ENCODE measurements at places on chromosomes 1 and 21. TPM values are rescaled to one million over a fixed set of nuclear protein-coding genes. Genes with fewer than 3 reads are reported as not detected.

ACAP3 gene
- total RNA-seq, result 55.1 TPM

- H3K36me3 ChIP-seq, result no peaks in the 10 kb centered on the region
- no peak overlapping the region for H3K27ac ChIP-seq
- no peaks in the 10 kb centered on the region for H3K27me3 ChIP-seq
- H3K4me3 ChIP-seq, result no peak overlapping the region
These were observed 452.2 kb downstream of the LTN1 start for GRCh38 chr21:28540514-28540913.

GRCh38 chr1:150981177-150981804, 801 bp upstream of the ANXA9 start:
- H3K4me1 ChIP-seq, result peaks cover 27% of the 10 kb centered on the region
- no peak for DNase-seq
- H3K27me3 ChIP-seq, result no peaks in the 10 kb centered on the region
- no peak overlapping the region for H3K4me3 ChIP-seq
- H3K27ac ChIP-seq, result no peak overlapping the region

DNA sequence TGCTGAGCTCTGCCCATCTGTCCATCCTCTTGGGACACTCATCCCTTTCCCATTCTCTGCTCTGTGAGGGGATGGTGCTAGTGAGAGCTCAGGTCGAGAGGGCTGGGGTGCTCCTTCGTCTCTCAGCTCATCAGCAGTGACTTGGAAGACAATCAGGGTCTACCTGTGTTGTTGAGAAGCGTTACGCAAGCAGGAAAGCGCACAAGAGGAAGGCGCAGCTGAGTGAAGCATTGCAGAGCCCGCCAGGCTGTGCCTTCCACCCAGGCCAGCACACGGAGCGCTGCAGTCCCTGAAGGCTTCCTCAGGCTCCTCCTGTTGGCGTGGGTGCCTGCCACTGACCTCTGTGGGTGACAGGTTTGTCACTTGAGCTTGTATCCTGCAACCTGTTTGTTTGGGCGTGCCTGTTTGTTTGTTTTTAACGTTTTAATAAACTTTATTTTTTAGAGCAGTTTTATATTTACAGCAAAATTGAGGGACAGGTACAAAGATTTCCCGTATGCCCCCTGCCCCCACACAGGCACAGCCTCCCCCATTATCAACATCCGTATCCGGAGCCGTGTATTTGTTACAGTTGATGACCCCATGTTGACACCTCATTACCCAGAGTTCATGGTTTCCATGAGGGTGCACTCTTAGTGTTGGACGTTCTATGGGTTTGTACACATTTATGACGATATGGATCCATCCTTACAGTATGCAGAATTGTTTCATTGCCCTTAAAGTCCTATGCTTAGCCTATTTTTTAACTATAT, 36.7 kb downstream of the ADARB1 start:
- H3K27me3 ChIP-seq, result peaks cover 2% of the 10 kb centered on the region
- DNase-seq, result no peak
- H3K36me3 ChIP-seq, result peaks cover 5% of the 10 kb centered on the region
- H3K4me1 ChIP-seq, result peaks cover 66% of the 10 kb centered on the region
- no peak overlapping the region for H3K27ac ChIP-seq
- peak overlapping the region; percentile 56 for H3K4me3 ChIP-seq

OVAAL gene
- total RNA-seq, result not detected

CACNA1E gene
- not detected for total RNA-seq

GRCh38 chr1:233393084-233393840, 65.7 kb downstream of the MAP3K21 start:
- no peaks in the 10 kb centered on the region for H3K36me3 ChIP-seq
- no peak overlapping the region for H3K4me3 ChIP-seq
- DNase-seq, result no peak
- no peaks in the 10 kb centered on the region for H3K4me1 ChIP-seq

DNA sequence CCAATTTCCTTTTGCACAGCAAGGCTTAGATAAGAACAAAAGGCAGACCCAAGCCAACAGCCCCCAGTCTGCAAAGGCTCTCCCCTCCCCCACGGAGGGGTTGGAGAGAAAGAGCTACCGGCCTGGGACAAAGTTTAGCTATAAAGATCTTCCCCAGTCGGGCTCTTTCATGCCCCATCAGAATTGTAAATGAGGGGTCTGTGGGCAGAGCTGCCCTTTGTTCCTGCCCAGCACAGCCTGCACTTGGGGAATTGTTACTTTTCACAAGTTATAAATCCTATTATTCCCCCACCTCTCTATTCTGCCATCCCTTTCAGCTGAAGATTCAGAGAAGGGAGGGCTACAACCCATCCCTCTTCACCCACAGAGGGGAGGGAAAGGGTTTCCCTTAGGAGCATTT, 3.5 kb downstream of the MYCL start:
- peaks cover 74% of the 10 kb centered on the region for H3K27me3 ChIP-seq
- no peaks in the 10 kb centered on the region for H3K36me3 ChIP-seq
- DNase-seq, result no peak
- H3K4me1 ChIP-seq, result no peaks in the 10 kb centered on the region

DNA sequence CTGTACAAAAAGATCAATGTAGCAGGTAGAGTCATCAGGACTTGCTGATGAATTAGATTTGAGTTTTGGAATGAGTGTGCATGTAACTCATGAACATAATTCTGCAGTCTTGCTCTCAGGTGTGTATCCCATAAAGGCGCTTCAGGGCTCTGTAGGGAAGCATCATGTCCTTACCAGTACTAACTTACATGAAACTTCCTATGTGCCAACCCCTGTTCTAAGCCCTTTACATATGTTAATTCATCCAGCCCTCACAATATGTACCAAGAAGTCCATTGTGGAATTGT, 2.1 kb upstream of the FCRLB start:
- no peak overlapping the region for H3K4me3 ChIP-seq
- peaks cover 13% of the 10 kb centered on the region for H3K4me1 ChIP-seq
- H3K36me3 ChIP-seq, result no peaks in the 10 kb centered on the region
- no peak for DNase-seq
- H3K27me3 ChIP-seq, result peaks cover 70% of the 10 kb centered on the region
- no peak overlapping the region for H3K27ac ChIP-seq

EXOC8 gene
- 14.4 TPM for total RNA-seq

- DNase-seq, result no peak
- H3K36me3 ChIP-seq, result peaks cover 3% of the 10 kb centered on the region
- H3K27me3 ChIP-seq, result no peaks in the 10 kb centered on the region
- H3K4me1 ChIP-seq, result peaks cover 28% of the 10 kb centered on the region
- H3K4me3 ChIP-seq, result no peak overlapping the region
- no peak overlapping the region for H3K27ac ChIP-seq
These were observed 54.5 kb upstream of the PTGFRN start for GRCh38 chr1:116855191-116855619.

DNA sequence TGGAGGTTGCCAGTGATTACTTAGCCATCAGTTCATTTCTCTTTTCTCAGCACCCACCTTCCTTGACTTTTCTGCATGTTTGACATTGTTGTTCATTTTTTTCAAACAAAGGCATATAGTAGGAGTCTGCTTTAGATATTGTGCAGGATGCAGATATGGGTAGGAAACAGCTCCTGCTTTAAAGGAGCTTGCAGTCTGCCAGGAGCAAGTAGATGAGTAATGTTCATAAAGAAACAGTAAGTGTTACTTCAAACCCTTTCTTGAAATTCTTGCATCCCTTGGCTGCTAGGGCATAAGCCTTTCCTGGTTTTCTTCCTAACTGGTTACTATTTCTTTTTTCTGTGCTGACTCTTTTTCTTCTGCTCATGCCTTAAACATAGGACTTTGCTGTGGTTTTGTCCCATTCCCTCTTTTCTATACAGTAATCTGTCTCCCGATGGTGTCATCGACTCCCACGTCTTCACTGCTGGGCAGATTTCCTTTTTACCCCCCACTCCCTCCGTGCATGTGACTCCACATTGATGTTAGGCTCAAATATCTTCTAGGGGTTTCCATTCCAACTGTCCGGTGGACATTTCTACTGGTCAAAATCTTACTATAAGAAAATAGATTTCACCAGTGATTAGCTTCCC, 20.4 kb downstream of the PTGFRN start:
- H3K4me3 ChIP-seq, result no peak overlapping the region
- H3K4me1 ChIP-seq, result peaks cover 25% of the 10 kb centered on the region
- H3K36me3 ChIP-seq, result peaks cover 2% of the 10 kb centered on the region

DNA sequence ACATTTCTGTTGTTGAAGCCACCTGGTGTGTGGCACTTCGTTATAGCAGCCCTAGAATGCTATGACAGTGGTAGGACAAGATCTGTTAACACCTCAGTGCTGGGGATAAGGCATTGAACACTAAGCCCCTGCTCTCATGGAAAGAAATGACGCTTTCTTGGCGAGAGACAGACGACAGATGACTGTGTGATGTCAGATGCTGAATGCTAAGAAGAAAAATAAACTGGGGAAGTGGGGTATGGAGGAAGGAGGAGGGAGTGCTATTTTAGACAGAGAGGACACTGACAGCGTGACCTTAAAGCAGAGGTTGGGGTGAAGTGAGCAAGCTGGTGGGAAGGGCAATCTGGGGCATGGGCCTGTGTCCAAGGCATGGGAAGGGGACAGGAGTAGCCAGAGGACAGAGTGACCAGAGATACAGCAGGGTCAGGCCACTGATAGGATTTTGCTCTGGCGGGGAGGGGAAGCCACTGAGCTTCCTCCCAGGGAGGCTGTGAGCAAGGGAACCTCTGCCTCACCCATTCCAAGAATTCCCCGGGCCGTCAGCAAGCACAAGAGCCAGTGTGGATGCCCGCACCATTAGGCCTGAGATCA, 15.2 kb downstream of the DOP1B start:
- H3K36me3 ChIP-seq, result peaks cover 12% of the 10 kb centered on the region
- no peaks in the 10 kb centered on the region for H3K27me3 ChIP-seq
- DNase-seq, result no peak
- no peak overlapping the region for H3K4me3 ChIP-seq
- H3K27ac ChIP-seq, result no peak overlapping the region

GRCh38 chr1:46580140-46580903, 23.7 kb downstream of the MKNK1 start:
- peaks cover 53% of the 10 kb centered on the region for H3K36me3 ChIP-seq
- H3K4me3 ChIP-seq, result peak overlapping the region; percentile 71
- no peak for DNase-seq
- no peaks in the 10 kb centered on the region for H3K27me3 ChIP-seq
- peaks cover 58% of the 10 kb centered on the region for H3K4me1 ChIP-seq

DNA sequence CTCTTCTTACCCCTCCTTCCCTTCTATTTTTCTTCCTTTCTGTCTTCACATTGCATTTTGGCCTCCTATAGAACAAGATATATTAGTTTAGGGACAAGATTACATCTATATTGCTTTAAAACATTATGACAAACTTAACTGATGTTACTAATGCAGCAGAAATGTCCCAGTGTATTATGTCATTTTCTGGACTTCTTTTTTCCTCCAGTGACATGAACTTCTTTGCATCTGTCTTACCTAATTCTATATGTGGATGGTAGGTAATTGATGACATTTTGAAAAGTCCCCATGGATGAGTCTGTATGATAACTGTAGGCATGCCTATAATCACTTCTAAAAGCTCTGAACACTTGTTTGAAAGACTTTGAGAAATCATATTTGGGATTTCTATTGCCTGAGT, 89.5 kb downstream of the FNBP1L start:
- H3K27ac ChIP-seq, result no peak overlapping the region
- no peak overlapping the region for H3K4me3 ChIP-seq
- no peaks in the 10 kb centered on the region for H3K4me1 ChIP-seq
- peaks cover 19% of the 10 kb centered on the region for H3K27me3 ChIP-seq
- H3K36me3 ChIP-seq, result no peaks in the 10 kb centered on the region
- no peak for DNase-seq

GRCh38 chr21:37627074-37627473, 260.5 kb downstream of the DYRK1A start:
- no peak overlapping the region for H3K27ac ChIP-seq
- peaks cover 18% of the 10 kb centered on the region for H3K27me3 ChIP-seq
- H3K4me3 ChIP-seq, result no peak overlapping the region
- H3K36me3 ChIP-seq, result no peaks in the 10 kb centered on the region

ANGPTL1 gene
- not detected for total RNA-seq

MYOG gene
- not detected for total RNA-seq

GRCh38 chr1:31628931-31629556, 11.6 kb downstream of the HCRTR1 start:
- H3K36me3 ChIP-seq, result peaks cover 34% of the 10 kb centered on the region
- DNase-seq, result no peak
- no peaks in the 10 kb centered on the region for H3K27me3 ChIP-seq
- no peak overlapping the region for H3K27ac ChIP-seq
- no peak overlapping the region for H3K4me3 ChIP-seq

DNA sequence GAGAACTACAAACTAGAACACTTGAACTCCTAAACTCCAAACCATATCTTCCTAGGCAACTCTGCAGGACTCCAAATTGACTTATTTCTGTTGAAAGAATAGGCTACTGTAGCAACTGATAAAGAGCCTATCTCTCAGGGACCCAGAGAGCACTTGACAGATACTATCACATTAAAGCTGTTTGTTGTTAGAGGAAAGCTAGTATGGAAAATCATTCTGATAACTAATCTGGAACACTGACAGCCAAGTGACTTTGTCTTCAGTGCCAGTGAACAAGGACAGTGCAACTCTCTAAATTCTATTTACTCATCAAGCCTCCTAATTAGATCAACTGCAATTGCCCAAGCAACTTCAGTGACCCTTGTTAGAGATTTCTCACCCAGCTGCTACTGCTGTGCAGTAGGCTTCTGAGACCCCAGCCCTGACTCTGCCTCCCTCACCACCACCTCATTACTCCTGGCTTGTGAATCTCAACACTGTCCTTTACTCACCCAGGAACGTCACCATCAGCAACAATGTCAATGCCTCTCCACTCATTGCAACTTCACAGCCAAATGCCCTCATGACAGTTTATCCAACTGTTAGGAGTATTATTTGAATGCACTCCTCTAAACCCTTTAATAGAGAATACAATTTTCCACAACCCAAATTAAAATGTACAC, 7.4 kb upstream of the RGS13 start:
- H3K4me1 ChIP-seq, result no peaks in the 10 kb centered on the region
- peaks cover 20% of the 10 kb centered on the region for H3K27me3 ChIP-seq
- no peak overlapping the region for H3K4me3 ChIP-seq
- H3K36me3 ChIP-seq, result no peaks in the 10 kb centered on the region
- H3K27ac ChIP-seq, result no peak overlapping the region

DNA sequence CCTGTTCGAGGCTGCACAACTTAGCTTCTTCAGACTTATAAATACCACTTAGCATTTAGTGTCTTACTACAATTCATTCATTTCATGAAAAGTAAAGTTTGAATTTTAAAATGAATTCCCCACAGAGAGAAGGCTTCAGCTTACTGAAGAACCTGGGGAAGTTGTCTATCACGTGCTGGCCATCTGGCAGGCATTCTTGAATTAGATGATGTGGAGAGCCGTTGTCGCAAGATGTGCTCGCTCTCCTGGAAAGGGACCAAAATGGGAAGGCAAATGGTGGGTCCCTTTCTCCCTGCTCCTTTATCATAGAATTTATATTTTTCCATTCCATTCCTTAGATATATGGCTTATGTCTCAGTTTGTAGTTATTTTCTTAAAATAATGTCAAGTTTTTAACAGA, 90.5 kb downstream of the CD247 start:
- H3K4me3 ChIP-seq, result no peak overlapping the region
- no peaks in the 10 kb centered on the region for H3K27me3 ChIP-seq
- H3K27ac ChIP-seq, result peak overlapping the region; percentile 44
- H3K36me3 ChIP-seq, result peaks cover 16% of the 10 kb centered on the region

Measured in activated T-helper 1 cell treated with anti-CD3 and anti-CD28 coated beads, Interleukin-12 subunit alpha, Interleukin-12 subunit beta, Interleukin-2, Interleukin-4 antibody, amounts not matched to agents 30 ng/mL and 10 ng/mL and 1 ng/mL, durations not matched to agents 14 hours and 24 hours and 36 hours (primary cell).